ENCODE measurements at places on chromosomes 5 and 9.

- no peak for DNase-seq
Measured at GRCh38 chr9:102101723-102102122, 363.3 kb upstream of the GRIN3A start.

GRCh38 chr5:89916131-89916530, 493.4 kb downstream of the CETN3 start:
- no peak for DNase-seq

GRCh38 chr9:133129001-133129795, 8.2 kb upstream of the RALGDS start:
- DNase-seq, result no peak

- DNase-seq, result no peak
Measured at GRCh38 chr9:21505425-21506179, 23.5 kb upstream of the IFNE start.

- DNase-seq, result no peak
Measured at GRCh38 chr9:73294336-73294735, 142.7 kb downstream of the ANXA1 start.

DNA sequence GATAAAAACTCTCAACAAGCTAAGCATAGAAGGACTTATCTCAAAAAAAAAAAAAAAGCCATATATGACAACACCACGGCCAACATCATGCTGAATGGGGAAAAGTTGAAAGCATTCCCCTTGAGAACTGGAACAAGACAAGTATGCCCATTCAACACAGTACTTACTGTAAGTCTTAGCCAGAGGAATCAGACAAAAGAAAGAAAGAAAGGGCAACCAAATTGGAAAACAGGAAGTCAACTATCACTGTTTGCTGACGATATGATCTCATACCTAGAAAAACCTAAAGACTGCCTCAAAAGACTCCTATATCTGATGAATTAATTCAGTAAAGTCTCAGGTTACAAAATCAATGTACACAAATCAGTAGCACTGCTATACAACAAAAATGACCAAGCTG, 24.6 kb upstream of the PTGER4 start:
- DNase-seq, result no peak

DNA sequence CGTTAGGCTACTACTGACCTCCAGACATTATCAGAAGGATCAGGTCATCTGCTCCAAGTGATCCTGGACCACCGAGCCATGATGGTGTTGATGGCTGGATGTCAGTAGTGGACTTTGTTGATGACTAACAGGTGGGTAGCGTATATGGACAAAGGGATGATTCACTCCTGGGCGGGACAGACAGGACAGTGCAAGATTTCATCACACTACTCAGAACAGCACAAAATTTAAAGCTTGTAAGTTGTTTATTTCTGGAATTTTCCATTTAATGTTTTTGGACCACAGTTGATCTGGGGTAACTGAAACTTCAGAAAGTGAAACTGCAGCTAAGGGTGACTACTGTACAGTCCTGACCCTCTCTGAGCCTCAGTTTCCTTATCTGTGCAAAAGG, 12.7 kb downstream of the PDGFRB start:
- DNase-seq, result no peak

GRCh38 chr9:101130054-101130453, 101.5 kb downstream of the PLPPR1 start:
- no peak for DNase-seq

- DNase-seq, result no peak
Measured at GRCh38 chr9:70297141-70297540, 38.4 kb downstream of the SMC5 start.

DNA sequence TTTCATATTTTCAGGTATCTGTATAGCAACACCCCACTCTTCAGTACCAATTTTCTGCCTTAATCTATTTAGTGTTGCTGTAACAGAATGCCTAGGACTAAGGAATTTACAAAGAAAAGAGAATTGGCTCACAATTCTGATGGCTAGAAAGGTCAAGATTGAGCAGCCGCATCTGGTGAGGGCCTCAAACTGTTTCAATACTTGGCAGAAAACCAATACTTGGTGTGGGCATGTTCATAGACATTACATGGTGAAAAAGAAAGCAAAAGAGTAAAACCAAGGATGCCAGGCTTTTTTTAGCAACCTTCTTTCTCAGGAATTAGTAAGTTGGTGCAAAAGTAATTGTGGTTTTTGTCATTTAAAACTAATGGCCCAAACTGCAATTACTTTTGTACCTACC, 1041.1 kb upstream of the CDH6 start:
- no peak for DNase-seq

GRCh38 chr5:54804521-54804920, 180.9 kb downstream of the ESM1 start:
- DNase-seq, result no peak

DNA sequence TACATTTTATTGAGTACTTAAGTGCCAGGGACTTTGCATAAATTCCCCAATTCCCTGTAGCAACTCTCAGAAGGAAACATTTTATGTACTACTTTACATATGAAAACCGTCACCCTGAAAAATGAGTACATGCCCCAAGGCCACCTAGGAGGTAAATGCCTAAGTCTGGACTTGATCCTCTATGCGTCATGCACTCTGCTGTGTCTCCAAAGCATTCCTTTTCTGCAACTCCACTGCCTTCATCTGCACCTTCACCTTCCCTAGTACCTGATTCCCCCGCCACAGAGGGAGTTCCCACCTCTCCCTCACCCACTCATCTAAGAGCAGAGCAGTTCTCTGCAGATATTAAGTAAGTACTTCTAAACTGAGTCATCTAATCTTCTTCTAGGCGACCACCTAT, 75.2 kb upstream of the HRH2 start:
- no peak for DNase-seq

Measured in HFF-Myc (cell line).